ENCODE measurements at places on chromosomes 3 and 15.

- DNase-seq = no peak
Measured at GRCh38 chr3:15299036-15299435, 33.4 kb downstream of the SH3BP5 start.

DNA sequence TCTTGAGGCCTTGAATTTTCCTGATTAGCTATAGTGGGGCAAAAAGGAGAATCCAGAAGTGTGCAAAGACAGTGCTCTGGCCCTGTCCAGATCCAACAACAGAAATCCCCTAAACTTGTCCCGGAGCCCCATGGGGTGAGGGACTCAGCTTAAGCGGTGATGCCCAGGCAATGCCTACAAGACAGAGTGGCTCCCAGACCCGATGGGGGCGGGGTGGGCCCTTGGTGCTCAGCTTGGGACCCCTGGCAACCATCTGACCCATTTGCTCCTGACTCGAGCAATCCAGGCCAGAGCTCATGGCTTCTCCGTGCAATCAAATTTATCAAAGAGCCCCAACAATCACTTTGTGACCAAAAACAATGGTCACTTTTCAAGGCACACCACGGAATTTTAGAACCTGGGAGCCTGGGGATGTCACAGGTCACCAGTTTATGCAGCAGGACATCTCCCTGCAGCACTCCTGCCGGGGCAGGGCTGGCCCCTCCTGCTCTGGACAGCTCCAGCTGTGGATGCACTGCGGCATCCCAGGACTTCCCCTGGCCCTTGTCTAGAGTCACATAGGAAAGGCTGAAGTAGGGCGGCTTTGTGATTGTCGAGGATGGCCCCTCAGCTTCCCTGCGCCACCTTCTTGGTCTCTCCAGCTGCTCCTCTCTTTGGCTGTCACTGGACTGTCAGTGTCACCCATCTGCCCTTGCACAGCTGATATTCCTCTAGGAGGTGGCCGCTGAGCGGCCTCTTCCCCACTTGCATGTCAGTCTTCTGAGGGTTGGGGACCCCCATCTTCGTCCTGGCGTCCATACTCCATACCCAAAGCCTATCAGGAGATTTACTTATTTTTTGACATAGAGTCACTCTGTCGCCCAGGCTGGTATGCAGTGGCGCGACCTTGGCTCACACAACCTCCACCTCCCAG lies 28.4 kb downstream of the RGMA start:
- no peak for DNase-seq

DNA sequence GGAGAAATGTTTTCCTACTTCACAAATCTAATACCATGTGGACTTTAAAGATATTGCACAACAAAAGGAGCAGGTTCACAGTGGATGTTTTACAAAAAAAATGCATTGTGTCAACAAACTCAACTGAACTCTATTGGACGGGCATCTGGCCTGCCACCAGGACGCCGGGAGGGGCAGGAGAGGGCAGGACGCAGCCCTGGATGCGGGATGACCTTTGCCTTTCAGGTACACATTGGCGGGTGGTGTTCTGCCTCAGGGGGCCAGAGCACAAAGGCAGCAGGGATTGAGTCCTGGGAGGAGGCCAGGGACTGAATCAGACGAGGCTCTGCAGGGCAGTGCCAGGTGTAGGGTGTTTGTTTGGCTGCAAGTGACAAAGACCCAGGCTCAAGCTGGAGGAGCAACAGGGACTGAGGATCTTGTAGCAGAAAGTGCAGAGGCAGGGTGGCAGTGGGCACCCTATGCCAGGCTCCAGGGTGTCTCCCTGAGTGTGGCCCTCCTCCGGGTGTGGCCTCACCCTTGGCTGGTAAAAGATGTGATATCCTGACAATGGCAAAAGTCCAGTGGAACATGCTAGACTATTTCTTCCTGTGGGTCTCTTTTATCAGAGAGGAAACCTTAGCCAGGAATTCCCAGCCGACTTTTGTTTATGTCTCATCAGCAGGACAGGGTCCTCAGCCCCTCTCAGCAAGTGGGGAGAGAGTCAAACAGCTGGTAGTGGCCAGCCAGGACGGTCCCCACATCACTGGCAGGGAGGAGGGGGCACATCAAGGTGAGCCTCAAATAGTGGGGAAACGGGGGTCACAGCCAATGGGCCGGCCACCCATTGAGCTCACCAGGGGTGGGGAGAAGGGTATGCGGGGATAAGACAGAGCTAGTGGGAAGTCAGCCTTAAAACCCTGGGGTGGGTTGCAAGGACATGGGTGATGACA lies 29.7 kb upstream of the KLF13 start:
- DNase-seq = no peak

GRCh38 chr3:144085964-144086363 lies 114.3 kb downstream of the DIPK2A start:
- no peak for DNase-seq

Data from stimulated activated CD4-positive, alpha-beta T cell treated with anti-CD3 and anti-CD28 coated beads, Interleukin-1b, Interleukin-23, amount 100 ng/mL, for 24 hours (primary cell).